Neural crest cell (in vitro differentiated cells): ENCODE measurements at places on chromosomes 11 and 22.

GRCh38 chr11:72352859-72353551 is 81.3 kb downstream of the CLPB start:
- DNase-seq = peak; percentile 10

- DNase-seq = no peak
Observed at GRCh38 chr11:9787981-9788521, 124.2 kb downstream of the SWAP70 start.

GRCh38 chr22:25545672-25546071 is 18.8 kb upstream of the GRK3 start:
- no peak for DNase-seq

DNA sequence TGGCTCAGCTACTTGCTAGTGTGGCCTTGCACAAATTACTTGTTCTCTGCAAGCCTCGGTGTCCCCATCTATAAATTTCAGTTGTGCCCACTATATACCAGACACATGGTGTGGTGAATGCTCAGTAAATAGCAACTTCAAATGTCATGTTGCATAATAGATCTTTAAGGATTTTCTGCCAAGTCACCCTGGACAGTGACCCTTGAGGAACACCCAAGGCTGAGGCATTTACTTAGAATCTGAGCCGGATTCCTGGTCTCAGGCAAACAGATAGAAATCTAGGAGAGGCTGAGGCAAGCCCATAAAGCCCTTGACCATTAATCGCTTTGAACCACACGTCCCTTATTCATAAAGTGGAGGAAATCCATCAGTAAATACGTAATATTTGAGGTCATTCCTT is 9.7 kb downstream of the TEAD1 start:
- no peak for DNase-seq

- no peak for DNase-seq
Observed at GRCh38 chr11:107457205-107457557, 444 bp downstream of the CWF19L2 start.

GRCh38 chr11:7321473-7322450 is 70.1 kb downstream of the SYT9 start:
- no peak for DNase-seq

- DNase-seq = no peak
Observed at GRCh38 chr11:77747381-77747969, 73.0 kb downstream of the RSF1 start.

- DNase-seq = no peak
Observed at GRCh38 chr11:128058580-128059208, 528.7 kb downstream of the ETS1 start.
